ENCODE measurements at places on chromosomes 16 and 17. TPM values are rescaled to one million over a fixed set of nuclear protein-coding genes. Genes with fewer than 3 reads are reported as not detected.

Gene ASB16
- total RNA-seq: not detected

Gene ABCC11
- not detected for total RNA-seq

Gene TP53I13
- 48.7 TPM for total RNA-seq

Gene OTOA
- not detected for total RNA-seq

Gene GALR2
- total RNA-seq: not detected

Gene SMG6
- 26.3 TPM for total RNA-seq

Gene RARA
- 40.8 TPM for total RNA-seq

Gene PALB2
- 2.6 TPM for total RNA-seq

Gene CCT6B
- 0.45 TPM for total RNA-seq

Gene CTRB2
- total RNA-seq: not detected

Gene C17orf58
- total RNA-seq: 32.2 TPM

Gene HOXB6
- 18.0 TPM for total RNA-seq

Gene GAST
- total RNA-seq: not detected

Gene OGFOD3
- total RNA-seq: 23.2 TPM

Gene TMEM235
- total RNA-seq: not detected

Gene SPIRE2
- 35.5 TPM for total RNA-seq

Gene TP53TG3
- not detected for total RNA-seq

Gene MT3
- total RNA-seq: not detected

Gene TBC1D3K
- not detected for total RNA-seq

Gene ZPBP2
- total RNA-seq: not detected

Gene MFSD6L
- total RNA-seq: 4.4 TPM

Gene CCDC144A
- total RNA-seq: 1.8 TPM

Gene XPO6
- 241 TPM for total RNA-seq

Data from stomach (tissue), 19 donors.